ENCODE measurements at places on chromosomes 2 and 18.

DNA sequence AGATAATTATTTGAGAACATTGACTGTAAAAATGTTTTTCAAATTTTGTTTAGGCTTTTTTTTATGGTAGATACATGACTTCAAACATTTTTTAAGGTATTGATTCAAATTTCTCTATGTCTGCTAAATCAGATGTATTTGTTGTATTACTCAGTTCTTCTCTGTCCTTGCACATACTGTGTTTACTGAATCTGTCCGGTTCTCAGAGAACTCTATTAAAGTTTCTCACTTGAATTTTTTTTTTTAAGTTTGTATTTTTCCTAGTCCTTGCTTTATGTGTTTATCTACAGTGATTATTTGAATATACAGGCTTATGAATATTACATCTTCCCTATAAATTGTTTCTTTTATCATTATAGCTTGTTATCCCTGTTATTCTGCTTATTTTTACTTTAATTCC lies 5.3 kb downstream of the SEPTIN2 start:
- no peak for DNase-seq

DNA sequence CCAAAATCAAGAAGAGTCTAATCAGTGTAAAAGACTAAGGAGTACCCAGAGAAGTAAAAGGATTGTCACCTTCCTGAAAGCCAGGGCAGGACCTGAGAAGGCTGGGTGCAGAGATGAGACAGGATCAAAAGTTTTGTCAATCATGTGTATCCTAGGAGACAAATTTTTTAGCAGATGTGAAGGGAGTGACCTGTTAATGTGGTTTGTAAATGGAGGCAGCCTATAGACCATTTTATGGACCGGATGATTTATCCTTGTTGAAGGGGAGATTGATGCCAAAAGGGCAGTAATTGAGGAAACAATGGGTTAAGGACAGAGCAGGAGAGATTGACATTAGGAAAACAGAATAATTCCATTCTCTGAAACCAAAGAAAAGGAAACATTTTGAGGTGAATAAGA lies 813 bp downstream of the NDC80 start:
- DNase-seq, result no peak

DNA sequence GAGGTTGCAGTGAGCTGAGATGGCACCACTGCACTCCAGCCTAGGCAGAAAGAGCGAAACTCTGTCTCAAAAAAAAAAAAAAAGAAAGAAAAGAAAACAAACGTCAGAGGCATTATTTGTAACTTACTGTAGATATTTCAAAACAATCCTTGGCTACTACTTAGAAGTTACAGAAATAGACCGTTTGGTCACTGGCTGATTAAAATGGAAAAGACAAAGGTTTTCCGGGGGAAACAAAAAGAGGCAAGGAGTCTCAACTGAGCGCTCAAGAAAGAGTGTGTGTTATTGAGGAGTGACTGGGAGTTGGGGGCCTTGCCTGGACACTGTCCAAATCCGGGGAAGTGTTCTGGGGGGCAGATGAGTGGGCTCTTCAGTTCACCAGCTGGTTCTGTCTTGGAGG lies 47.6 kb downstream of the TEX44 start:
- no peak for DNase-seq

DNA sequence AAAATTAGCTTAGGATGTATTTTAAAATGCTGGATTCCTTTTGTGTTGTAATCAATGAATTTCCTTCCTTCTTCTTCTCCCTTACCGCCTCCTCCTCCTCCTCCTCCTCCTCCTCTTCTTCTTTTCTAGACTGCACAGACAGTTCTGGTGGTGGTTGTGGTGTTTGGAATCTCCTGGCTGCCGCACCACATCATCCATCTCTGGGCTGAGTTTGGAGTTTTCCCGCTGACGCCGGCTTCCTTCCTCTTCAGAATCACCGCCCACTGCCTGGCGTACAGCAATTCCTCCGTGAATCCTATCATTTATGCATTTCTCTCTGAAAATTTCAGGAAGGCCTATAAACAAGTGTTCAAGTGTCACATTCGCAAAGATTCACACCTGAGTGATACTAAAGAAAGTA lies 18.8 kb downstream of the GALR1 start:
- DNase-seq, result no peak

GRCh38 chr2:68309426-68309825 lies 10.3 kb downstream of the CNRIP1 start:
- DNase-seq, result no peak

GRCh38 chr2:86645752-86646151 lies 22.1 kb upstream of the RNF103 start:
- no peak for DNase-seq

- DNase-seq, result no peak
Measured at GRCh38 chr2:78011251-78011650, 489.1 kb upstream of the LRRTM4 start.

- DNase-seq, result no peak
Measured at GRCh38 chr18:54316071-54316820, 41.4 kb downstream of the STARD6 start.

- DNase-seq, result no peak
Measured at GRCh38 chr2:135667045-135667444, 74.6 kb upstream of the UBXN4 start.

- no peak for DNase-seq
Measured at GRCh38 chr18:11096411-11096810, 53.0 kb downstream of the PIEZO2 start.
